Ammon's horn (tissue), 1 donor: ENCODE measurements at places on chromosomes 13 and 19.

DNA sequence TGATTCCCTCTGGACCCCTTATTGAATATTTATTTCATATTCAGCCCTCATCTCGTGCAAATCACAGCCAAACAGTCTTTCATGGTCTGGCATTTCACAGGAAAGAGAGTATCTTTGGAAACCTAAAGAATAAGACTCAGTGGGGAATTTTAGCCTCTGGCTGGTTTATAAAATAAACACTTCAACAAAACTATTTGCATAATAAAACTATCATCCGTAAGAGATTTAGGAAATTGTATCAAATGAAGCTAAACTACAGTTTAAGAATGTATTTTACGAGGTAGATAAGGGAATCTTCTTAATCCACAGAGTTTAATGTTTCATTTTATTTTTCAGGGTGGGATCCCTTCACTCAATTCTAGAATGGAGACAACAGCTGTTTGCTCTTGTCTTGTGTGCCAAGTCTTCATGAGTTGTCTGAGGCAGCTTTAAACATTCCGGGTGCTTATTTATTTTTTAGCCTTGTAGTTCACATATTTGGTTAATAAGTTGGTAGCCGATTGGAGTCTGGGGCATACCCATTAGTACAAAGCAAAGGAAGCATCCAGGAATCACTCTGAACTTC lies 634.4 kb upstream of the KLF12 start:
- DNase-seq = no peak

- DNase-seq = no peak
Observed at GRCh38 chr19:2795827-2796658, 10.7 kb downstream of the THOP1 start.

- DNase-seq = no peak
Observed at GRCh38 chr13:109955598-109955997, 169.2 kb upstream of the IRS2 start.

DNA sequence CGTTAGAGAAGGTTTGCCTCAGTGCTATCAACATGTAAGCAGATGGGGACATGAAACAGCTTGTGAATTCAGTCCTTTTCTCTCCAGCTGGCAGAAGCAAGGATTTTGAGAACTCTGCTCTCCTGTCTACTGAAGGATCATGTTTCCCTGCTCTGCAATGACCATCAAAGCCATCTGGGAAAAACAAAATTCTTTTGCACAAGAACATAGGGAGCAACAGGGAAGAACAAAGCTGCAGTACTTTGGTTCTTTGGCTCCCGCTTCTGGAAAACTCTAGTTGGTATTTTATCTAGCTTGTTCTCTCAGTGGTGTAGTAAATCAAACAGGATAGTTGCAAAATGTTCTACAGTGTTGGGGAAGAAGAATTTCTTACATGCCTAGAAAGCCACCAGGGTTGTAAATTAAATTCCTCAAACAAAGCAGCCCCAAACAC lies 270.4 kb downstream of the ENOX1 start:
- peak; percentile 8 for DNase-seq

GRCh38 chr13:24043590-24044350 lies 116.8 kb upstream of the SPATA13 start:
- no peak for DNase-seq
